ENCODE measurements at places on chromosomes 12 and 14.
A peak's percentile ranks its signal among the peaks of the same experiment; 100 is the strongest.

- no peak for DNase-seq
Observed at GRCh38 chr12:28794211-28794610, 354.9 kb upstream of the FAR2 start.

DNA sequence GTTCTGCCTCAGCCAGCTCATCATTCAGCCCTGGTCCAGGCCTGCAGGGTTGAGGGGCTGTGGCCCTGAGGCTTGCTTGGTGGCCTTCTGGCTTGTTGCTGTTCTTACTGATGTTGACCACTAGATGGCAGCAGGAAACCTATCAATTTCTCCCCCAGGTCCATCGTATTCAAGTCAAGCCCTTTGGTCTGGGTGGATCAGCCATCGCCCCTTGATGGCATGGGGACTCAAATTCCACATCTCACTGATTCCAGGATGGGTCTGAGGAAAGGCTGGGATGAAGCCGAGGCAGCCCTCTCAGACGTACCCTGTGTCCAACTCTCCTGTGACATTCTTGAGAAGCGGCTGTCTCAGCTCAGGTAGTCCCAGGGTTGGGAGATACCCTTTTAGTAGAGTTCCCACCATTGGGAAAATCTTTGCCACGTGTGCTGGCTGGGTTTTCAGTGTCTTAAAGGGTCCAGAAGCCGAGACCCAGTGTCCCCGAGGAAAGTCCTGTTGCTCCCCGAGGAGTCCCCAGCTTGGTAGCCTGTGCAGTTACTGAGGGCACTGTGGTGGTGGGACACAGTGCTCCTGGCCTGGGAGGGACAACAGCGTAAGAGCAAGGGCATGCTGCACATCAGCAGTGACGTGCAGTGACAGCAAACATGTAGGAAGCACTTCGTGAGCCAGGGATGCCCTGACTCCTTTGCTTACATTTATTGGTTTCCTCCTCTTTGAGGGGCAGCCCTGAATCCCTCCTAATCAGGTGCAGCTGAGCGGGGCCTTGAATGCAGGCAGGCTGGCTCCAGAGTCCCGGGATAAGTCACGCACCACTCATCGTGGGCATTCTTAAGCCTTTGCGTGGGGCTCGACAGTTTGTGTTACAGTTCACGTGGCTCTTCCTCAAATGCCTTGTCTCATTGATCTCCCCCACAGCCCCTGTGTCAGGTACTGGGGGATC, 58.6 kb downstream of the TSPAN9 start:
- DNase-seq: peak; percentile 9

DNA sequence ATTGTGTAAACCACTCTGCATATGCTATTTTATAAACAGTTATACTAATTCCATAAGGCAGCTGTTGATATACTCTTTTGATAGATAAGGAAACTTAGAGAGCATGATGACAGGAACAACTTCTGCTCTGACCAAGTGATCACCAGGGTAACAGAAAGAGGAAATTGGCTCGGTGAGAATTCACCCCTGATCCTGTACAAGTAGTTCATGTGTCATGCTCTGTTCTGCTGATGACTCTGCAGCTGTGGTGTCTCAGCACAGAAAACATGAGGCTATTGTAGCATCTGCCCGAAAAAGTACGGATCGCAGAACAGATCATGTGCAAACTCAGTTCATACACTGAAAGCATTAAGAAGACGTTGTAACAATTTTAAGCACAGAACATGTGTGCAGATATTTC, 345.0 kb downstream of the LRIG3 start:
- DNase-seq: no peak

DNA sequence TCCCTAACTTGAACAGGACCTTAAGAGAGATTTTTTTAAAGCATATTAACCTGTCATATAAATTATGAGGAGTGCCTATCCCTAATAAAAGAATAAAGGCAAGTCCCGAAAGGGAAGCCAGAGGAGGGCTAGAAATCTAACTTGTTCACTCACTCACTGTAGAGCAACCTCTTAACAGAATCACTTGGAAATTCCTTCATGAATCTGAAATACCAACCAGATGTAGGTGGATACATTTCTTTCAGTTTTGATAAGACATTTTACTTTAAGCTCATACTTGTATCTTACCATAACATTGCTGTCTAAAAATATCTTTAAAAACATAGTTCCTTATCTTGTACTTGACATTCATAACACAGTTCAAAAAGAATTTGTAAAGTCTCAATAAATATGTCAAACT, 25.7 kb downstream of the NTN4 start:
- DNase-seq: no peak

DNA sequence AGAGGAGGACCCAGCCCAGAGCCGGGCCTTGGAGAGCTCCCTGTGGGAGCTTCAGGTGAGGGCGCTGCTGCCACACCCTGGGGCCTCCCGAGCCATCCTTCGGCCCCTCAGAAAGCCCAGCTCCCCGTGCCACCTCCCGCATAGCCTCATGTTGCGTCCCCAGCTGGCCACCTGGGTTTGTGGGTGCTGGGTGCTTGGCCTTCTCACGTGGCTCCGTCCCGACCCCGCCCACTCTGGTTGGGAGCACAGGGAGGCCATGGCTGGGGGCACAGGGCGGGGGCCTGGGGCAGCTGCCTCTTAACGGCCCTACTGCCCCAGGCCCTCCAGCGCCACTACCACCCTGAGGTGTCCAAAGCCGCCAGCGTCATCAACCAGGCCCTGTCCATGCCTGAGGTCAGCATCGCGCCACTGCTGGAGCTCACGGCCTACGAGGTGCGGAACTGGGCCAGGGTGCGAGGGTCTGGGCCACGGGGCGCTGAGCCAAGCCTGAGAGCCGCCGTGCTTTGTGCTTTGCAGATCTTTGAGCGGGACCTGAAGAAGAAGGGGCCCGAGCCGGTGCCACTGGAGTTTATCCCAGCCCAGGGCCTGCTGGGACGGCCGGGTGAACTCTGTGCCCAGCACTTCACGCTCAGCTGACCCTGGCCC, 7.6 kb downstream of the NOC4L start:
- DNase-seq: no peak

DNA sequence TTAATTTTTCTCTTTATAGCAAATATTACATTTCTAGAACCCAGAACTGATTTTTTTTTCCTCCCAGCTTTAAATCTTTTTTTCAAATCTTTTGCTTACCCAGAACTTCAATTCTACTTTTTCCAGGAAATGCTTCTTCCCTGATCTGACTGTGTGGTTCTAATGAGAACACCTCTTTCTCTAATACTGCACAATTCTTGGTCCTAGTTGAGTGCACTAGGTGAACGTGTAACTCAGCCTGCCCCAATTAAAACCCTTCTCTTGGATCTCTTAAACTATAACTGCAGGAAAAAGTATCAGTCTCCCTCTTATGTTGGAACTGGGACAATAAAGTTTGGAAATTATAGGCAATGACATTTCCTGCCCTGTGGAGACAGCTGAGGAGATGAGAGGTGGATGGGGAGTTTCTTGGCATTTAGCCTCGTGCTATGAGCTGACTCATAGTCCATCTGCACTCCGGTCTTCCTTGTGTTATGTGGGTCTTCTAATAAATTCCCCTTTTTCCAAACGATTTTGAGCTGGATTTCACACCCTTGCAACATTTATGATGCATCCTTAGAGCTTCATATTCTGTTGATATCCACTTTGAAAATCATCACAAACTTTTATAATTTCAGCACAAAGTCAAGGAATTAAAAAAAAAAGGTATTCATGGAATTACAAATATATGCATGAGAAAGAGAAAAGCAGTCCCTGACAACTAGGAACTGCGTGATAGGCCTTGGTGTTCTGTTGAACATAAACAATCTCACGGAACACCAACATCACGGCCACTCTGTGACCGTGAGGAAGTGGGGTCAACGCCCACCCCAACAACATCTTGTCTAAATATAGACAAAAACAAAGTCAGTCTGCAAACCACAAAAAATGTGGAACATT, 52.4 kb downstream of the BRMS1L start:
- DNase-seq: no peak

DNA sequence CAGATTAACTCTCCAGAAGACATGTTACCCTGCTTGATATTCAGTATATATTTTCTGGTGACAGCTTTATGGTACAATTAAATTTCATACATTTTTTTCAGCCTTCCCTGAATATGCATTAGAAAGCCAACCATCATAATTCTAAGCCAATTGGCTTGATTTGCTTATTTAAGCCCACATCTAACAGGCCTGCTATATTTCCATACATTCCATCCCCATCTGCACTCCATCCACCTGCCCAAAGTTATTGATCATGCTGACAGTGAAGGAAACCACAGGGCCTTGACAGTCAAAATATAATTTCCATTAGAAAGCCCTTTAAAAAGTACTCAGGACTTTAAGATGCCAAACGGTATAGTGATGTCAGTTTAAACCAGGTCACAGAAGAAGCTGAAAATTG, 164.3 kb downstream of the GXYLT1 start:
- no peak for DNase-seq

- no peak for DNase-seq
Observed at GRCh38 chr14:96762650-96763049, 34.5 kb upstream of the VRK1 start.

DNA sequence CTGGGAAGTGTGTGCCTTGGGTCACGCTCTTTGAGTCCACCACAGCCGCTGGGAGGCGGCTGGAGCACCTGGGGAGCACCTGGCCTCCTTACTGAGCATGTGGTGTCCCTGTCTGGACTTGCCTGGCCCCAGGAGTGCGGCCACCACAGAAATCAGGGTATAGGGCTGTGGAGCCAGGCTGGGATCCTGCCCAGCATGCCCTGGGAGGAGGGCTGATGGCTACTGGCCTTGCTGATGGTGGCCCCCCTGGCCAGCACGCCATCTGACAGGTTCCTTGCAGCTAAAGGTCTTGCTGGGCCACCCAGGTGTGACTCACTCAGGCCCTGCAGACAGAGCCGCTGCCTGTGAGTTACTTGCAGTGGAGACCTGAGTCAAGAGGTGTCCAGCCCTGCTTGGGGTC, 6.0 kb downstream of the ULK1 start:
- DNase-seq: no peak

- DNase-seq: no peak
Observed at GRCh38 chr14:23883684-23884540, 69.7 kb upstream of the DHRS4 start.

DNA sequence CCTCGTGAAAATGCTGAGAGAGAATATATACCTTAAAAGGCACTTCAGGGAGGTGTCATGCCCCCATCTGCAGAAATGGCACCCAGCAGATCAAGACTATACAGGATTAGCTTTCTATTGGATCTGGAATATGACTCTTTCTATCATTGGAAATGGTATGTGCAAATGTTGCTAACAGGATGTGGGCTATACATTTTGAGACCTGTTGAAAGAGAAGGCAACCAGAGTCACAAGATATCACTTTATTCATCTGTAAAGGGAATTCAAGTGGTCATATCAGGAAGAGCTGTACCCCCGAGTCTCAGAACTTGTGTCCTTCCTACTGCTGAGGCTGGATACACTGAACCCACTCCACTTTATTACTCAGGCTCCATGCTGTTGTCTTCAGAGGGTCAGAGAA, 46.1 kb upstream of the FRMD6 start:
- no peak for DNase-seq

- DNase-seq: peak; percentile 27
Observed at GRCh38 chr14:61461808-61462275, 140.5 kb downstream of the PRKCH start.

DNA sequence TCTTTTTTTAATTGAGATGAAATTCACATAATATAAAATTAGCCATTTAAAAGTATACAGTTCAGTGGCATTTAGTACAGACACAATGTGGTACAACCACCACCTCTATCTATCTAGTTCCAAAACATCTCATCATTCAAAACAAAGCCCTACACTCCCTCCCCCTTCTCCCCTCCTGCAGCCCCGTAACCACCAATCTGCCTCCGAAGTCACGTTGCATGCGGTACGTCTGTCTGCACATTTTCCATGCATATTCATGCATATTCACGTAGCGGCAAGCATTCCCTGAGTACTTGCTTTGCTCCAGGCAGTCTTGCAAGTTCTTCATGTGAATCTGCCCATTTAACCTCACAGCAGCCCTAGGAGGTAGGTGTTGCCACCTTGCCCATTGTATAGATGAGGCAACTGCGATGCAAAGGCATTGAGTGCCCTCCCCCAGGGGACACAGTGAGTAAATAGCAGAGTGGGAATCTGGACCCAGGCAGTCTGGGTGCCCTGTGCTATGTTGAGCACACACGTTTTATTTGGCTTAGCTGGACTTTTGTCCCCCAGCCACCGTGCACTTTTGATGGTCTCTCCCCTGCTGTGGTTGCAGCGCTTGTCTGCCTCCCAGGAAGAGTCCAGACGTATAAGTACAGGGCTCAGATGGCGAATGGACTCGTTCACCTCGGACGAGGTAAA, 43.4 kb downstream of the RIN3 start:
- DNase-seq: no peak

DNA sequence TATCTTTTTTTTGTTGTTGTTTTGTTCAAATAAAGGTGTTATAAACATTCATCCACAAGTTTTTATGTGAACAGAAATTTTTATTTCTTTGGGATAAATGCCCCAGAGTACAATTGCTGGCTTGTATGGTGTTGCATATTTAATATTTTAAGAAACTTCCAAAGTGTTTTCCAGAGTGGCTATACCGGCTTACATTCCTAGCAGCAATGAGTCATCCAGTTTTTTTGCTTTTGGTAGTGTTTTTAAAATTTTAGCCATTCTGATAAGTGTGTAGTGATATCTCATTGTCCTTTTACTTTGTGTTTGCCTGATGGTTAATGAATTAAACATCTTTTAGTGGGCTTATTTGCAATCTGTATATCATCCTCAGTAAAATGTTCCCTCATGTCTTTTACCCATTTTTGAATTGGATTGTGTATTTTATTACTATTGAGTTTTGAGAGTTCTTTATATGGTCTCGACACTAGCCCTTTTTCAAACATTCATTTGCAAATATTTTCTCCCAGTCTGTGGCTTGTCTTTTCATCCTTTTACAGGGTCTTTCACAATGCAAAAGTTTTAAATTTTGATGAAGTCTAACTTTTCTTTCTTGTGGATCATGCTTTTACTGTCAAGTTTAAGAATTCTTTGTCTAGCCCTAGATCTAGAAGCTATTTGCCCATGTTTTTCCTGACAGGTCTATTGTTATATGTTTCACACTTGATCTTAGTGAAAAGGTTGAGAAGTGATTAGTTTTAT, 29.5 kb downstream of the PPP4R4 start:
- DNase-seq: no peak

GRCh38 chr14:36176524-36176923, at the start of gene PTCSC3:
TSS of gene PTCSC3 (minus strand) at chr14:36176722.
- DNase-seq: no peak

DNA sequence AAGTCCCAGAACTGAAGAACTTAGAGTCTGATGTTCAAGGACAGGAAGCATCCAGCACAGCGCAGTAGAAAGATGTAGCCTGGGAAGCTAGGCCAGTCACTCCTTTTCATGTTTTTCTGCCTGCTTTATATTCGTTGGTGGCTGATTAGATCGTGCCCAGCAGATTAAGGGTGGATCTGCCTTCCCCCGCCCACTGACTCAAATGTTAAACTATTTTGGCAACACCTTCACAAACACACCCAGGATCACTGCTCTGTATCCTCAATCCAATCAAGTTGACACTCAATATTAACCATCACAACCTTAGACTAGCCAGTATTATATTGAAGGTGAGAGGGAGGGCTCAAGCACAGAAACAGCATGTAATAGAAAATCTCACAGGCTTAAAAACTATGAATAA, 222.9 kb downstream of the C12orf50 start:
- no peak for DNase-seq

- DNase-seq: no peak
Observed at GRCh38 chr12:108846290-108846701, 11.1 kb downstream of the SSH1 start.

- no peak for DNase-seq
Observed at GRCh38 chr14:102251161-102251560, 53.8 kb downstream of the MOK start.

GRCh38 chr12:48419116-48419935, 53.0 kb upstream of the ANP32D start:
- no peak for DNase-seq

Data from stimulated activated CD4-positive, alpha-beta T cell treated with anti-CD3 and anti-CD28 coated beads, TNF-alpha, amount 100 ng/mL, for 1 hour (primary cell).